ENCODE measurements at places on chromosomes 11 and 22. TPM values are rescaled to one million over a fixed set of nuclear protein-coding genes. Genes with fewer than 3 reads are reported as not detected.

DNA sequence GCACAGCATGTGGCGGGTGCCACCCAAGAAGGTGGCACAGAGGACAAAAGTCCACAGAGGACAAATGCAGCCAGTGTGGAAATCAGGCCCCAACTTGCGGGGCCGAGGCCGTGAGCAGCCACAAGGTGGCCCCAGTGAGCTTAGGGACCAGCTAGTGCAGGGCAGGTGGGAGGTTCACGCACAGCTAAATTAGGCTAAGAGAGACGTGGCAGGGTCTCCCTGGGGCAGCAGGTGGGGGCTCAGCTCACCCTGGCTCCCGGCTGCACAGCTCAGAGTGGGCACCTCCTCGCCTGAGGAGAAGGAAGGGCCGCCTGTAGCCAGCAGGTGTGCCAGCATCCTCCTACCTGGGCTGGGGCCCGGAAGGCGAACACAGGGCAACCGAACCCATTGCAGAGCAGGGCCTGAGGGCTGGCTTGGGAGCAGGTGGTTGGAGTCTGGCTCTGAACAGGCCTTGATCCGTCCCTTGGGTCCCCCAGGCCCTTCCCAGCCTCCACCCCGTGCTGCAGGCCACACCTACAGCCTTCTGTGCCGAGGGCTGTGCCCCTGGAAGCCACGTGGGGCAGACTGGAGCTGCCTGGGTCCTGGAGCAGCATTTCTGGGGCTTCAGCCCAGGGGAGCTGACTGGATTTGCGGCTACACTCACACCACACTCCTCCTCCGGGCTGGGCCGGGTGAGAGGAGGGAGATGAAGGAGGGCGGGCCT is 26.1 kb upstream of the CELSR1 start:
- peaks cover 9% of the 10 kb centered on the region for H3K4me1 ChIP-seq
- DNase-seq, result peak; percentile 70
- no peaks in the 10 kb centered on the region for H3K36me3 ChIP-seq
- peak overlapping the region; percentile 24 for H3K4me3 ChIP-seq
- H3K27me3 ChIP-seq, result no peaks in the 10 kb centered on the region
- peak overlapping the region; percentile 29 for H3K27ac ChIP-seq

MS4A7 gene
- total RNA-seq, result 39.0 TPM

DNA sequence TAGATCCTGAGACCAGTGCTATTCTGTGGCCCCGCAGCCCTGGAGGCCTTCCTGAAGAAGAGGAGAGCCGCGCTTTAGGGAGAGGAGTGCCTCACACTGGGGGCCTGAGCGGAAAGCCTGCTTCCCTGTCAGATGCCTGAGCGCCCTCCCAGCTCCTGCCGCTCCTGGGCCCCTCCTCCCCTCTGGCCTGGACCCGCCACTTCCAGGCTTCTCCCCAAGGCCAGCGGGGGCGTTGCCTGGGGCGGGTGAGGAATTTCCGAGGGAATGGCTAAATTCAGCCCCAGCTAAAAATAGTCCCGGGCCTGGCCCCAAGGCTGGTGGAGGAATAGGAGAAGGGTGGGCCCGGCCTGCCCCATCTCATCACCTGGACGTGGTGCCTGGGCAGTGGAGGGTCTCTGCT is 15.4 kb downstream of the ARHGEF17 start:
- no peak overlapping the region for H3K4me3 ChIP-seq
- H3K27me3 ChIP-seq, result no peaks in the 10 kb centered on the region
- peak overlapping the region; percentile 92 for H3K27ac ChIP-seq
- no peaks in the 10 kb centered on the region for H3K36me3 ChIP-seq
- H3K4me1 ChIP-seq, result peaks cover 15% of the 10 kb centered on the region

DNA sequence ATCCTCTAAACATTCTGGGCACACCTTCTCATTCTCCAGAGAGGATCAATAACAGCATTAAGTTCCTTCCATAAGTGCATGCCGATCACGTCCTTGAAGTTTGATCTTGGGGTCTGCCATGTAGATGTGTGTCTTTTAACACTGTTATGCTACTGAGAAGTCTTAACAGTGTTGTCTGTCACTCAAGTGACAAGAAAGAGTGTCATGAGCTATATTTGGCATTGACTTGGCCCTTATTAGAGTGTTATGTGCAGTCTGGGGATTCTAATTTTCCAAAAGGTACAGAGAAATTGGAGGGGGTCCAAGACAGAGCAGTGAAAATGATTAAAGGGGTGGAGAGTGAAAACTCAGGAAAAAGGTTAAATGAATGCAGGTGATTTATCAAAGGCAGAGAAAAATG is 107.1 kb upstream of the OPCML start:
- H3K4me3 ChIP-seq, result no peak overlapping the region
- no peaks in the 10 kb centered on the region for H3K36me3 ChIP-seq
- no peaks in the 10 kb centered on the region for H3K4me1 ChIP-seq
- H3K27me3 ChIP-seq, result no peaks in the 10 kb centered on the region

DNA sequence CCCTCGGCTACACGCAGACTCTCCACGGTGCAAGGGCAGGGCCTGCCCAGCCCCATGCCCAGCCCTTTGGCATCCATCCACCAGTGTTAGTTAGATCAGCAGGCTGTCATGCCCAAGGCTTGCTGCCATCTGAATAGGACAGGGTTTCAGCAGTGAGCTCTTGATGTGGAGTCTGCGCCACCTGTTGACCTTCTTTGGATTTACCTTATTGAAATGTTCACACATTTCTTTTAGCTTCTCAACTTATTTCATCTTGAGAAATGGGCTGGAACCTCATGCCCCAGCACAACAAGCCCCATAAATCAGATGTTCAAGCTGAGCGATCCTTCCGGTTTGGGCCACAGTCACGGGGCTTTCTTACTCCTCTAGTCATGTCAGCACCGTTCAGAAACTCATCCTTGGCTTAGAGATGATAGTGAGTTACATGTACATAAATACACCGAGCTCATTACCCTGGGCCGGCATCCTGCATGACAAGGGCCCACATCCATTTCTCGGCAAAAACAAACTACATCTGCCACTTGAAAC is 61.7 kb downstream of the PARVB start:
- no peaks in the 10 kb centered on the region for H3K36me3 ChIP-seq
- no peak overlapping the region for H3K4me3 ChIP-seq
- no peak for DNase-seq

- H3K4me1 ChIP-seq, result peaks cover 3% of the 10 kb centered on the region
- no peaks in the 10 kb centered on the region for H3K27me3 ChIP-seq
- peak; percentile 75 for DNase-seq
- peak overlapping the region; percentile 85 for H3K27ac ChIP-seq
Measured at GRCh38 chr11:2940147-2940920, 11.1 kb upstream of the PHLDA2 start.

TRPC6 gene
- 4.3 TPM for total RNA-seq

- H3K4me3 ChIP-seq, result no peak overlapping the region
- H3K27me3 ChIP-seq, result no peaks in the 10 kb centered on the region
- H3K27ac ChIP-seq, result no peak overlapping the region
- DNase-seq, result no peak
- no peaks in the 10 kb centered on the region for H3K4me1 ChIP-seq
- H3K36me3 ChIP-seq, result no peaks in the 10 kb centered on the region
Measured at GRCh38 chr22:40235308-40235707, 57.6 kb downstream of the TNRC6B start.

DNA sequence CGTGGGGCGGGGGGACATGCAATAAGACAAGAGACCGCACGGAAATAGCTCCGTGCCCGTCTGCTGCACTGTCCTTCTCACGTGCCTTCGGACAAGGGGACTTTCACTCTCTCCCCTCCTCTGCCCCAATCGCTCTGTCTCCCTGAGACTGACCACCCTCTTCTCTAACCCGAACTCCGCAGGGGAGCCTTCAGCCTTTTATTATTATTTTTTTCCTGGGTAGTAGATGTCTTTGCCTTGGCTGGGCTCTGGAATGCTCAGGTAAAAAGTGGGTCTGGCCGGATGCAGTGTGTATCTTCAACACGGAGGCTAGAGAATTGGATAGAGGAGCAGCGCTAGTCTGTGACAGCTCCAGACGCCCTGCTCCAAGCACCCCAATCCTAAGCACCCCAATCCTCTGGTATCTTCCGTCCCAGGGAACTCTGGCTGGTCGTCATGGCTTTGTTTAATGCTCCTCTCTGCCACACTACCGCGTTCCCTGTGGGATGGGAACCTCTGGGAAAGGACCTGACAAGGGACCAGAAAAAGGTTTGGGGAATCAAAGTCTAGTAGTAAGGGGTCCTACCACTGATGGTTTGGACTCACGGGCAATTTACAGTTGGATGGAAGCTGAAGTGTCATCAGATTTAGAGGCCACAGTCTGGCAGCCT is 25.1 kb upstream of the ROBO3 start:
- no peak overlapping the region for H3K27ac ChIP-seq
- no peaks in the 10 kb centered on the region for H3K36me3 ChIP-seq
- peak overlapping the region; percentile 70 for H3K4me3 ChIP-seq
- H3K4me1 ChIP-seq, result peaks cover 12% of the 10 kb centered on the region

NEFH gene
- total RNA-seq, result 0.29 TPM

DNA sequence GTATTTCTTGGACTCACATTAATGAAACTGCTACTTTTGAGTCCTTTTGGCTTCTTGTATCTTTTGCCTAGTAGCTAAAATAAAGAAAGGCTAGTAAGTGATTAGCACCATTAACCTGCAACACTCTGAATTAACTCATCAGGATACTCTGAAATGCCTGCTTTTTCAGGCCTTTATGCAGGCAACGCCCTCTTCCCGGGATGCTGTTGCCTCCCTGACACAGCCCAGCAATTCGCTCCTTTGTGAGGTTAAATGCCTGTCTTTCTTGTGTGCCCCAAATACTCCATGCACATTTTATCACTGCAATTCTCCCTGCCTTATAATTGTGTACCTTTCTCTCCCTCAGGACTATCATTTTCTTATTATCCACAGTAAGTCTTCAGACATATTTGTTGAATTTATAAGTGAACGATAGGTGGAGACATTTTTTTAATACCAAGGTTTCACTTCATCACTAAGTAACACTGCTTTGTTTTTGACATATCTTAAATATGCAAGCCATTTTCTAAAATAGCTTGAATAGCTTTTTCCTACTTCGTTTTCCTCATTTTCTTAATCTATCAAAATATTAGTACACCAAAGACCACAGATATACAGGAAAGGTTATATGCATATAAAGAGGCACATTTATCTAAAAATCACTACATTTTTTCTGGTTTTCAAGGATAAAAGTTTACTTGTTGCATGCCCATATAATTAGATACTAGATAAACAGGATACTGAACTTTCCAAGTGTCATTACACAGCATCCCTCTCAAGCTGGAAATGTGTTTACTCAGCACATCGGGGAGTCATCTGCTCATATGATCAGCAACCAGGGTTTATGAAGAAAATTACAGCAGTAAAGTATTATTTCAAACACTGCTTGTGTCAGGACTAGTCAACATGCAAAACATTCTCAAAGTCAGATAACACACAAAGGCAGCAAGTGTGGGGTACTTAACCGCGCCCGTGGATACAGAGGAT is 48.5 kb upstream of the DDI1 start:
- no peaks in the 10 kb centered on the region for H3K4me1 ChIP-seq
- no peak overlapping the region for H3K4me3 ChIP-seq
- no peak for DNase-seq
- no peaks in the 10 kb centered on the region for H3K36me3 ChIP-seq
- no peaks in the 10 kb centered on the region for H3K27me3 ChIP-seq

SYT13 gene
- 0.29 TPM for total RNA-seq

DNA sequence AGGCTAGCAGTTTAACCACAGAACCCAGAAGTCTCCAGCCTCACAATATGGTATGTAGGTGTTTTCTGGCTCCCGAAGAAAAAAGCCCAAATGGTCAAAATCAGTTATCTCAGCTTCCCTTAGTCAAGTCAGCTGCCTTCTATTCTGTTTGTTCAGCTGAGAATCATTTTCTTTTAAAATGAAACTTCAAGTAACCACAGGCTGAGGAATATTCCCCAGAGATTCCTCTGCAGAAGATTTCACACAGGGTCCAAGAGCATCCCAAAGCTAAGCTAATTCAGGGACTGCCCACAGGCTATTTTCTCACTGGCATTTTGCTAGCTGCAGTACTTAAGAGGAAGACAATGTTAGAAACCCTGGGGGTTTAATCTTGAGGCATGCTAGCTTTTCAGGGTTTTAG is 977.0 kb upstream of the CHORDC1 start:
- no peaks in the 10 kb centered on the region for H3K4me1 ChIP-seq
- no peak overlapping the region for H3K27ac ChIP-seq
- H3K4me3 ChIP-seq, result no peak overlapping the region
- DNase-seq, result no peak

ZFTA gene
- 9.7 TPM for total RNA-seq

C22orf23 gene
- total RNA-seq, result not detected

- peaks cover 11% of the 10 kb centered on the region for H3K4me1 ChIP-seq
- peak; percentile 67 for DNase-seq
- H3K27ac ChIP-seq, result peak overlapping the region; percentile 85
- no peaks in the 10 kb centered on the region for H3K27me3 ChIP-seq
- H3K36me3 ChIP-seq, result no peaks in the 10 kb centered on the region
Measured at GRCh38 chr11:114259124-114259526, 37.1 kb upstream of the NNMT start.

SEZ6L gene
- under 0.01 TPM for total RNA-seq

THAP12 gene
- 42.3 TPM for total RNA-seq

DNA sequence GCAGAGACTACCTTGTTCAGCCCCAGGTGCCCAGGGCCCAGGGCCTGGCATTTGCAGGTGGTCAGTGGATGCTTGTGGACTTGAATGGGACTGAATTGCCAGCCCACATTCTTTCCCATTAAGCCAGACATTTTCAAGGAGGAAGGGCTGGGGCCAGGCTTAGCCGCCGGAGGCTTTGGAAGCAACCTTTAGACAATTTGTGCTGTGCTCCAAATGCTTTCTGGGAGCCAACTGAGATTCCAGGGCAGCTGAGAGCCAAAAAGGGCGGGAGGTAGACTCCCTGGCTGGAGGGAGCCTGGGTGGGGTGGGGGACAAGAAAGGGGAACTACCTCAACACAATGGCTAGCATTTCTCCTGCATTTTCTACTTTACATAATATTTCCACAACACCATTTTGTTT is 54.8 kb upstream of the TIMP3 start:
- no peaks in the 10 kb centered on the region for H3K36me3 ChIP-seq
- H3K27ac ChIP-seq, result peak overlapping the region; percentile 50
- H3K4me3 ChIP-seq, result no peak overlapping the region
- H3K4me1 ChIP-seq, result peaks cover 11% of the 10 kb centered on the region

- no peak overlapping the region for H3K4me3 ChIP-seq
- no peaks in the 10 kb centered on the region for H3K4me1 ChIP-seq
- peaks cover 17% of the 10 kb centered on the region for H3K27me3 ChIP-seq
- H3K36me3 ChIP-seq, result no peaks in the 10 kb centered on the region
Measured at GRCh38 chr22:24497841-24498258, 2.7 kb downstream of the UPB1 start.

DNA sequence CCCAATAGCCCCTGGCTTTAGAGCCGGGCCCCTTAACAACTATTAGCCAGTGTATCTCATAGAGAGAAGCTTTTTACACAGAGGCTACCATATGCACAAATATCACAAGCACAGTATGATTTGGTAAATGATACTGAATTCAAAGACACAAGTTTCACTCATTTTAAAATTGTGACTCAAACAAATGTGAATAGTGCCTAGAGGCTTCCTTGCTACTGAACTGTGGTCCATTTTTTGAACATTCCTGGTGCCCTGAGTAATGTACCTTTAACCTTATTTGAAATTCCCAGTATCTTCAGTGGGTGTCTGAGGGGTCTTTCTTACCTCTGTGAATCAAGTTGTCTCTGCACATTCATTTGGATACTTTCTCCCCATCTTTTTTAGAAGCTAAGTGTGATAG is 156.2 kb downstream of the MAML2 start:
- no peak for DNase-seq
- peaks cover 8% of the 10 kb centered on the region for H3K4me1 ChIP-seq
- H3K27ac ChIP-seq, result peak overlapping the region; percentile 87
- no peaks in the 10 kb centered on the region for H3K27me3 ChIP-seq

GRCh38 chr11:123547180-123547579 is 107.2 kb downstream of the SCN3B start:
- DNase-seq, result no peak
- H3K4me3 ChIP-seq, result no peak overlapping the region
- no peaks in the 10 kb centered on the region for H3K27me3 ChIP-seq
- H3K4me1 ChIP-seq, result no peaks in the 10 kb centered on the region

- H3K36me3 ChIP-seq, result no peaks in the 10 kb centered on the region
- DNase-seq, result no peak
- H3K4me1 ChIP-seq, result no peaks in the 10 kb centered on the region
- H3K27me3 ChIP-seq, result no peaks in the 10 kb centered on the region
- H3K27ac ChIP-seq, result no peak overlapping the region
Measured at GRCh38 chr11:70607561-70607960, 209.2 kb downstream of the CTTN start.

SLC15A3 gene
- total RNA-seq, result 20.8 TPM
